Fibroblast of skin of left quadriceps (primary cell): ENCODE measurements at places on chromosomes 3 and 15.

DNA sequence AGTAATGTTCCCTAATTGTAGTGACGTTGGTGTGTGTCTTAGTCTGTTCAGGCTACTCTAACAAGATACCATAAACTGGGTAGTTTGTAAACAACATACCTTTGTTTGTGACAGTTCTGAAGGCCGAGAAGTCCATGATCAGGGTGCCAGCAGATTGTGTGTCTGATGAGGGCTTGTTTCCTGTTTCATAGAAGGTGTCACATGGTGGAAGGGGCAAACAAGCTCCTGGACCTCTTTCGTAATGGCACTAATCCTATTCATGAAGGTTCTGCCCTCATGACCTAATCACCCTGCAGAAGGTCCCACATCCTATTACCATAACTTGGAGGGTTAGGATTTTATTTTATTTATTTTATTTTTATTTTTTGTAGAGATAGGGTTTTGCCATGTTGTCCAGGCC, 11.1 kb downstream of the ATXN7 start:
- DNase-seq: no peak

DNA sequence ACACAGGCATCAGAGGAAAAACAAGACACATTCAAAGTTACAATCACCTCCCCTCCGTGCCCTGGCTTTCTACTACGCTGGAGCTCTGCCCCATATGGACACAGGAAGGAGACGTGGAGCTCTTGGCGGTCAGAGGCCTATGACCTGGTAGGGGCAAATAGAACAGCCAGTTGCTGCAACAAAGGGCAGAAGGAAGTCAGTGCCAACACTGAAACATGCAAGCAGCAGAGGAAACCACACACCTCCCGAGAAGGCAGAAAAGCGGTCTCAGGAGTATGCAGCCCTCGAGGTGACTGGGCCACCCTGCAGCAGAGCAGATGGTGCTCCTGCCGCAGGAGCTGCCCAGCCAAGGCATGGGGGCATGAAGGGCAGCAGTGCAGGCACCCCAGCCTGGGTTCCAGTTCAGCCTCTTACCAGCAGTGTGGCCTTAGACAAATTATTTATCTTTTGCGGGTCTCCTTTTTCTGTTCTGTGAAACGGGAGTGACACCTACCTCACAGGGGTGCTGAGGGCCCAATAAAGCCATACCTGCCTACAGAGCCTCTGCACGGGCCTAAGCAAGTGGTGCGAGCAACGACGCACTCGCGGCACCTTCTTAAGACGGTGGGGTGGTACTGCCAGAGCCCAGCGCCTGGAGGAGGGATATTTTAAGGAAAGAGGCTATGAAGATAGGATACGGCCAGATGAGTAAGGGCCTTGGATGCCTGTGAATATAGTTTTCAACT, 8.6 kb downstream of the ZXDC start:
- no peak for DNase-seq

DNA sequence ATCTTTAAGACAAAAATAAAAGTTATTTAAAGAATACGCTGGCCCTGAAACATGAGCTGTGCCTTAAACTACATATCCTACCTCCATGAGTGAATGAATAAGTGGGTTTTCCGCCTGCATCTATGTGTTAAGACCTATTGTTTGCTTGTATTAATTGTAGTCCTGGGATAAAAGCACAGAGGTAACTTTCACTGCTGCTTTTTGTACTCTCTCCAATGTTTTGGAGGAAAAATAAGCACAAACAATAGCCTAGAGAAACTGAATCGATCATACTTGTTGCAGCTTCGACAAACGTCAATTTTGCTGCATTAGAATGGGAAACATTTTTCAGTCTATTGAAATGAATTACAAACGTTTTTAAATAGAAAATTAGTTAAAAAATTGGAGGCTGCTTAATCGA, 1.3 kb upstream of the CTNNB1 start:
- no peak for DNase-seq

DNA sequence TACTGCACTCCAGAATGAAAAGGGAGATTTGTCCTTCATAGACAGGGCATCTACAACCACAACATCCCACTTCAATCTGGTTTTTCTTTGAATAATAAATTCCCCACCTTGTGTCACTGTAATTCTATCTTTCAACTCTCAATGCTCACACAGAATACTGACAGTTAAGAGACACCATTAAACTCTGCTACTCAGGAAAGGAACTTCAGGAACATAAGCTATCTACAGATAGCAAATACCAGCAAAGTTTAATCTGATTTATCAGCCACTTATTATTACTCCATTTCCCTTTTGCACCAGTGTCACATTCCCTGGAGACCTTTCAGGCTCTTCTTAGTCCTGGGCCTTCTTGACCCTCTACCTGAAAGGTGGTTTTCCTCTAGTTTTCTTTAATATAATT, 152.0 kb upstream of the LPP start:
- no peak for DNase-seq

DNA sequence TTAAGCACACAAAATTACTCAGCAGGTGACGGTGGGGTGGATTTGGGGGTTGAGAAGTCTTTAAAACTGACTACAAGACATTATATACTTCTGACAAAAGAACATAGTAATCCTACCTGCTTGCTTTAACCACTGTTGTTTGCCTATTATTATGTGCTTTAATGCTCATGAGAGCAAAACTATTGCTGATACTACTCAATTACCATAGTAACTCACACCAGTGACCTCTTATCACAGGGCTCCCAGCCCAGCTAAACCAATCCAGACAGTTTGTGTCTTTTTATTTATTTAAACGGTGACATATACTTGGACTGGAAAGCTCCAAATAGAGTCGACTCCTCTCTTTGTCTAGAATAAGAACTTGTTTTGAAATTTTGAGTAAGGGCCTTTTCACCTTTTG, 42.8 kb upstream of the FEZF2 start:
- no peak for DNase-seq

DNA sequence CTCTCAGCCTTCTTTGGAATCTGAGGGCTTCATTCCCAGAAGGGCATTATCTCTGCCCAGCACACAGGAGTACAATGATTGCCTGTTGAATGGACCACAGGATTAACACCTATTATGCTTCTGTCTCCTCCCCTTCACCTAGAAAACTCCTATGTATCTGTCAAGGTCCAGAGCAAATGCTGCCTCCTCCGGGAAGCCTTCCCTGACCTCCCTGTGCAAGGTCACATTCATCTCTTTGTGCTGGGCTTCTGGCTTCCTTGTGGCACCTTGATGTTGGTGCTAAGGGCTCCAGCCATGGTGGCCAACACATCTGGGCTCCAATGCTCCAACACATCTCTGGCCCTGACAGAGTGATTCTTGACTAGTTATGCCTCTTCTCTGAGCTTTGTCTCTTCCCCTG, 49.9 kb upstream of the ATP2B2 start:
- no peak for DNase-seq

GRCh38 chr3:14771593-14772497, 46.9 kb upstream of the FGD5 start:
- no peak for DNase-seq

DNA sequence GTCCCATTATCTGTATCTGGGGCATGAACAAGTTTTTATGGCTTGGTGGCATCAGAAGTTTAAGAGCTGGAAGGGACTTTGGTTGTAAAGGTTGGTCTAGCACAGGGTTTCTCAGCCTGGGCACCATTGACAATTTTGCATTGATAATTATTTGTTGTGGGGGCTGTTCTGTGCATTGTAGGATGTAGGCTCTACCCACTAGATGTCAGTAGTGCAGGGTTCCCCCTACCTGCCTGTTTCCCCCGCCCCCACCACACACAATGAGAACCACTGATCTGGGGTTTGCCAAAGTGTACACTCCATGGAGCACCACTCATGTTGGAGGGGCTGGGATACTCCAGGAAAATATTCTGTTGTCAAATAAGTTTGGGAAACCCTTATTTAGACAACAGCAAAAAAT, 42.7 kb downstream of the PLCL2 start:
- DNase-seq: no peak

- DNase-seq: no peak
Observed at GRCh38 chr3:122299215-122299614, 25.8 kb upstream of the CSTA start.

- no peak for DNase-seq
Observed at GRCh38 chr3:130255442-130255841, 90.0 kb upstream of the COL6A5 start.

DNA sequence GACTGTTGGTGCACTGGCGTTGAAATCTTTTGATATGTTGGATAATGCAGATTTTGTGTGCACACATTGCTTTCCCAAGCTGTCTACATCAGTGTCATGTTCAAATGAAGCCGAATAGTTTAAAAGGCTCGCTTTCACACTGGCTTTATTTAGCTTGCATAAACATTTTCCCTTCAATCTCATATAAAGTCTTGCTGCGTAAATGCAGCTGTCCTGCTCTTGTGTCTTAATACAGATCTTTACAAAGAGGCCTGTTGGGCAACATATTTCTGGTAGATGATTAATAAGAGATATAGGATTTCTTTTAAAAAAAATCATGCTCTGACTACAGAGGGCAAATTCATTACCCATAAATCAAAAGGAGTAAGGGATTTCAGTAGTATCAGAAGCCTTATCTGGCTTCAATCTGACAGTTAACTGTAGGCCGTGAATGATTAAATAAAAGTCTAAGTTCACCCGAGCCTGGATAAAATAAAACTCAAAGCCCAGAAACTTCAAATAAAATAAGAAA, 937.2 kb downstream of the FHIT start:
- DNase-seq: no peak

GRCh38 chr3:19891740-19892139, 42.3 kb downstream of the EFHB start:
- no peak for DNase-seq

GRCh38 chr3:63060412-63060811, 185.2 kb upstream of the CADPS start:
- no peak for DNase-seq

DNA sequence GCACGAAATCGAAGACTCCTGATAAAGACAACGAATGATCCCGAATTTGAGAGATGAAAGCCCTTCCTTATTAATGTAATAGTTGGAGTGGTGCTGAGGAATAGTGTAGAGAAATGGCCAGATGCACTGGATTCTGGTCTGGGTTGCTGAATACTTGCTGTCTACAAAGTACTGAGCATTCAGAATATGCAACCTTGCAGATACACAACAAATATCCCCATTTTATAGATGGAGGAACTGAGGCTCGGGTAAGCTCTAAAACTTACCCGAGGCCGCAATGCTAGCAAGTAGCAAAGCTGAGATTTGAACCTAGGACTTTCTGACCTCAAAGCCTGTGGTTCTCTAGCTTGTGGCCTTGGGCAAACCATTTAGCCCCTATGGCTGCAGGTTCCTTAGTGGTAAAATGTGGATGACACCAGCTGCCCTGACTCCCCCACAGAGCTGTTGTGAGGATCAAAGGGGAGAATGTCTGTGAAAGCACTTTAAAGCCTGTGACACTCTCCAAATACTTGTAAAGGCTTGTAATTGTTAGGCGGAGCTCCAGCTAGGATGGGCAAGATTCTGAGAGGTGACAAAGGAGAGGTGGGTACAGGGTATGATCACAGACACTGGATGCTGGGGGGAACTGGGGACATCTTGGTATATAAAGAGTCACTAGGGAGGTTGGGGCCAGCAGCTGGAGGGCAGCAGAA, 39.8 kb downstream of the FOXB1 start:
- no peak for DNase-seq

DNA sequence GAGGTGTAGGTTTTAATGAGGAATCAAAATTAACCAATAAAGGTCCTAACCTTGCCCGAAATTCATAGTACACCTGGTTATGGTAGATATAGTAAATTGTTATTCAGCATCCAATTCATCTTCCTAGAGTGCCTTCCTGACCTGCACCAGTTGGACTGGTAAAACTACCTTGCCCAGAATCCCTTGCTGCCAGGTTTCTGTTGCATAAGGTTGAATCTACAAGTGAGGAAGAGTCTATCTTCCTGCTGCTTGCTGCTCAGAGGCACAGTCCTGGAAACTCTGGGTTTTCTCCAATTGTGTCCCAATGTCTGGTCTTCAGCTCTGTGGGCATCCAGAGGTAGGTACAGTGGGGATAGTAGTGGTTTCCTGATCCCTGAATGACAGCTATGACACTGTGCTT, 17.3 kb downstream of the CCDC54 start:
- no peak for DNase-seq

- no peak for DNase-seq
Observed at GRCh38 chr3:96192966-96193550, 621.3 kb upstream of the EPHA6 start.

- DNase-seq: no peak
Observed at GRCh38 chr15:50135031-50135551, 16.1 kb upstream of the ATP8B4 start.

DNA sequence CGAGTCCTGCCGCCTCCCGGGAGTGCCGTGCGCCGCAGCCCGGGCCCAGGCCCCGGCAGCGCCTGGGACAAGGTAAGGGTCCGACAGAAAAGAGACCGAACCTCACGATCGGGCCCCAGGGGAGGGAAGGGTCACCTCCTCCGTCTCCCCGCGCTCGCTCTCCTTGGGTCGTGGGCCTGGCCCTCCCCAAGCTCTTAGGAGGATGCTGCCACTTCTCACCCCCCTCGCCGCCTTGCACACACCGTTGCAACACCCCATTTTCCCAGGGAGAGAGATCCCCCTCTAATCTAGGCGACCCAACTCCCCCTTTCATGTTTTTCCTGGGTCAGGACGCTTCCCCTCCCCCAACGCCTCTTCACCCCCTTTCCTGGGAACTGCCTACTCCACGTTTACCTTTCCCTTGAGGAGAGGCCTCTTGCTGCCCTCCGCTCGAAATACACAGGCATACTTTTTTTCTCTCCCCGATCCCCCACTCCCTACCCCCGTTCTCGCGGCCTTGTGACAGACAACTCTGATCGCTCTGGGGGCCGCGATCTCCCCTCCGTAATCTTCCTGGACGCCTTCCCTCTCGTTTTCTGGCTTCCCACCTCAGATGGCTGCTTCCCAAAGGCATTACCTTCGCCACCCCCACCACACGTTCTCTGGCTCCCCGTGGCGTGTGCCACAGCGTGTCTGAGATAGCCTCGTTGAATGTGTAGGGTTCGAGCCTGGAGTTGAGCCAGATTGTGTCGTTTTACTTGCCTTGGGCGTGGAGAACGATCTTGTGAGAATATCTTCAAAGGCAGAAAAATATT, 688 bp downstream of the SETD5 start:
- no peak for DNase-seq

DNA sequence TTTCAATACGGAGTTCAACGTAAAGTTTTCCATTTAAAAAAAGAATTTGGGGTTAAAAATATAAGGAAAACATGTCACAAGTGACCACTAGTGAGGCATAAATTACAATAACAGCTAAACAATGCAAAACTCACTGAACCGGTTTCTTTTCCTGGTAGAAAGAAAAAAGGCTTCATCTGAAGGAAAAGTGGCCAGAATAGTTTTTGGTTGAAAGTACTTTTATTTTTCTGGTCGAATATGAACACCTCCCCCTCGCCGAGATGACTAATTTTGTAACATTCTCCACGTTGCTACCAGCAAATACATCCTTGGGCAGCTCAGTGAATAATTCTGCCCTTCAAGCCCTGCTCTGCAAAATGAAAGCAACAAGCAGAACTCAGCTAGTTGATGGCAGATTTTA, 3.9 kb upstream of the SRGAP3 start:
- no peak for DNase-seq
